Osteoblast (primary cell): ENCODE measurements at places on chromosomes 3 and 15.

DNA sequence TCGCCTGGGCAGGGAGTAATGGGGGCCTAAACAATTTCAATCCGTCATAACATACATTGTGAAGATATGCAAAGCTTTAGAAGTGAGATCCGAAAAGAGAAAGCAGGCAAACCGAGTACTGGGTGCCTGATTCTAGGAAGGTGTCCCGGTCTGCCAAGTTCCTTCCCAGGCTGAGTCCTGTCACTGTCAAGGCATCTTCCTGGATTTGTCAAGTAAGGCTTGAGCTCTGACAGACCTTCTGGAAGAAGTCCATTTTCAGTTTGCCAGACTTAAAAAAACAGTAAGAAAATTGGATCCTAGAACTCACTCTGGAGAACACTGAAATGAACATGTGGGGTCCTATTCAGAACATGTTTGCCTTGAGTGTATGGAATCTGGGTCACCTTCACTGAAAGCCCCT lies 253.9 kb downstream of the RORA start:
- H3K27ac ChIP-seq, result peak overlapping the region; percentile 22
- peaks cover 46% of the 10 kb centered on the region for H3K4me1 ChIP-seq
- no peaks in the 10 kb centered on the region for H3K27me3 ChIP-seq

GRCh38 chr3:136197159-136197793 lies 1.1 kb upstream of the MSL2 start:
- H3K27ac ChIP-seq, result peak overlapping the region; percentile 92
- H3K4me1 ChIP-seq, result peaks cover 13% of the 10 kb centered on the region
- H3K4me3 ChIP-seq, result peak overlapping the region; percentile 97
- no peaks in the 10 kb centered on the region for H3K36me3 ChIP-seq

DNA sequence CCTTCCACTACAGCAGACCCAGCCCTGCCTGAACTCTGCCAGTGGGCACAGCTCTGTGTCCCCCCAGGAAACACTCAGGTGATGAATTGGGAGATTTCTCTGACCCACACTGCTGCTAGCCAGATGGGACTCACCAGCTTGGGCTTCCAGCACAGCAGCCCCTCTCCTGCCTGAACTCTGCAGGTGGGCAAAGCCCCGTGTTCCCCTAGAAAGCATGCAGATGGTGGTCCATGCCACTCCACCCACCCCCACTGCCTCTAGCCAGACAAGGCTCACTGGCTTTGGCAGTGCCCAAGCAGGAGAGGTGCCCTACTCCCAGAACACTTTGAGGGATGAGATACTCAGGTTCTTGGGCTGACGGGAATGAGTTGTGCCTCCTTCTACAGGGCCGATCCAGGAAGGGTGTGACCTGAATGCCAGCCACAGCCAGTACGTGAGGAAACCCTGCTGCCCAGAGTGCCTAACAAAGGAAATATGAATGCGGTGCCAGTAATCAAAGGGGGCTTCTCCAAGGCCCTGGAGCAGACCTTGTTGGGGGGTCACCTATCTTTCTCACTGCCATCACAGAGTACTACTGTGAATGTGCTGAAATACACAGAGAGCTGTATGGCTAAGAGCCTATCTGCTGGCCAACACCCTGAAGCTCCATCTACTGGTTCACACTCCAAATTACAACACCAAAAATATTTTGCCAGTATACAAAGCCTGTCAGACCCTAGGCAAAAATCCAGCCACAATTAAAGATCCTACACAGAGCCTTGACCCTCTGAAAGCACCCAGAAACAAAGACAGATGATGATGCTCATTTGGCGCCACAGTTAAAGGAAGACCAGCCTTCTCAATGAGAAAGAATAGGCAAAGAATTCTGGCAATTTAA lies 61.9 kb downstream of the BTLA start:
- peaks cover 8% of the 10 kb centered on the region for H3K27me3 ChIP-seq
- no peaks in the 10 kb centered on the region for H3K36me3 ChIP-seq
- peak; percentile 42 for DNase-seq
- H3K4me1 ChIP-seq, result no peaks in the 10 kb centered on the region
- H3K27ac ChIP-seq, result no peak overlapping the region

GRCh38 chr15:81097890-81098280 lies 36.2 kb upstream of the CFAP161 start:
- H3K36me3 ChIP-seq, result no peaks in the 10 kb centered on the region
- no peak for DNase-seq
- peaks cover 6% of the 10 kb centered on the region for H3K27me3 ChIP-seq
- H3K4me3 ChIP-seq, result no peak overlapping the region
- H3K4me1 ChIP-seq, result peaks cover 1% of the 10 kb centered on the region

- peaks cover 38% of the 10 kb centered on the region for H3K4me1 ChIP-seq
- H3K27ac ChIP-seq, result peak overlapping the region; percentile 22
- H3K36me3 ChIP-seq, result no peaks in the 10 kb centered on the region
- DNase-seq, result peak; percentile 82
- no peaks in the 10 kb centered on the region for H3K27me3 ChIP-seq
- H3K4me3 ChIP-seq, result no peak overlapping the region
Measured at GRCh38 chr15:63473999-63474809, 30.2 kb upstream of the USP3 start.

- no peak for DNase-seq
- no peaks in the 10 kb centered on the region for H3K4me1 ChIP-seq
- H3K27me3 ChIP-seq, result peaks cover 8% of the 10 kb centered on the region
Measured at GRCh38 chr15:40130799-40131502, 22.3 kb upstream of the BMF start.

DNA sequence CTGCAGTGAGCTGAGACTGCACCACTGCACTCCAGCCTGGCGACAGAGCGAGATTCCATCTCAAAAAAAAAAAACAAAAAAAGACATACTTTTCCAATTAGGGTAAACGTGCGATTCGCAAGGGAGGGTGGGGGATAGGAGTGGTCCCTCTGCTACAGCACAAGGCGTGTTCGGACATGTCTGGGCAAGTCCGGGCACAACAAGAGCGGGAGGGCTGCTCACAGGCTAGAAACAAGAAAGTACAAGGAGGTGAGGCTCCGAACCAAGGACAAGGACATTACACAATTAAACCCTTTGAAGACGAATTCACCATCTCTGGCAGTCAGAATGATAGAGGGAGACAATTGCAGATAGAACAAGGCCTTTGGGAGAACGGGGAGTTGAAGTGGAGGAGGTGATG lies 32.2 kb upstream of the BCL2A1 start:
- H3K4me1 ChIP-seq, result no peaks in the 10 kb centered on the region
- no peak for DNase-seq
- no peaks in the 10 kb centered on the region for H3K36me3 ChIP-seq
